PC-9 (cell line): ENCODE measurements at places on chromosomes 2 and 18. TPM values are rescaled to one million over a fixed set of nuclear protein-coding genes. Genes with fewer than 3 reads are reported as not detected.

Gene INHBB
- total RNA-seq = 50.0 and 57.5 TPM in 2 replicates

Gene UPP2
- total RNA-seq = not detected in 2 replicates

Gene CD226
- total RNA-seq = 0.13 TPM in 2 replicates

Gene COBLL1
- 6.6 and 8.0 TPM in 2 replicates for total RNA-seq

Gene PMS1
- 18.6 and 20.0 TPM in 2 replicates for total RNA-seq

GRCh38 chr2:105977212-105977611, 216.9 kb downstream of the UXS1 start:
- DNase-seq = no peak

GRCh38 chr2:216418981-216419380, 6.7 kb downstream of the SMARCAL1 start:
- no peak for DNase-seq

DNA sequence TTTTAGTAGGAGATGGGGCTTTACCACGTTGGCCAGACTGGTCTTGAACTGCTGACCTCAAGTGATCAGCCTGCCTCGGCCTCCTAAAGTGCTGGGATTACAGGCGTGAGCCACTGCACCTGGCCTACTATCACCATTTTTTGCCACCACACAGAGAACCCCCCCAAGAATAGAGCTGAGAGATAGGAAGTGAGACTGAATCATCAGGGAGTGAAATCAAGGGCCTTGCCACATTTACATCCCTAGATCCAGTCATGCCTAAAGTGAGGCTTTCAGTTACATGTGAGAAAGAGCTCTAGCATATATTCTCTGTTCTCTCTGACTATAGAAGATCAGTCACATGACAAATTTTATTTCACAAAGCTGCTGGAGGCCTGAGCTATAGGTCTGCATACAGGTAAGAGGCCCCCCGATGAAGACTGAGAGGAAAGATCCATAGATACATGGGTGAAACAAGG, 28.0 kb upstream of the KCMF1 start:
- DNase-seq = no peak

- DNase-seq = no peak
Observed at GRCh38 chr2:28096421-28096820, 205.9 kb downstream of the BABAM2 start.

- DNase-seq = no peak
Observed at GRCh38 chr2:194854941-194855340, 802.1 kb upstream of the SLC39A10 start.

- DNase-seq = no peak
Observed at GRCh38 chr2:180222644-180223043, 215.5 kb upstream of the CWC22 start.

- DNase-seq = no peak
Observed at GRCh38 chr2:133624551-133624950, 56.3 kb upstream of the NCKAP5 start.

GRCh38 chr2:10282611-10283105, 20.0 kb upstream of the HPCAL1 start:
- peak; percentile 46 for DNase-seq

Gene C2orf78
- total RNA-seq = not detected in 2 replicates

Gene SRD5A2
- total RNA-seq = not detected in 2 replicates

DNA sequence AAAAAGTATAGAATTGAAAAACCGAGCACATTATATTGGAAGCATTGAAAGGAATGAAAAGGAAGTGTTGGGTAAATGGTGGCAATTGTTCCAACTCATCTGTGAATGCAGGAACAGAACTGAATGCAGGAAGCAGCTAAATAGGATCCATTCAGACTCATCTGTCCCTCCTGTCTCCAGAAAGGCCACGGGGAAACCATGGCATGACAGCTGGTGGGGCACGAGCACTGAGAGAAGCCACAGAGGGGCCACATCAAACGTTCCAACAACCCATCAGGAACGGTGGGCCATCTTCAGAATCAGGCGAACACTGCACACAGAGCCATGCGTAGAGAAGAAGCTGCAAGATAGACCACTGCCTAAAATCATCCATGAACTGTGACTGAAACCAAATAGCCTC, 138.5 kb upstream of the SLC35G4 start:
- no peak for DNase-seq

GRCh38 chr2:74566076-74566753, 11.7 kb downstream of the DOK1 start:
- DNase-seq = no peak

Gene TP53I3
- total RNA-seq = 21.4 and 22.9 TPM in 2 replicates

- DNase-seq = no peak
Observed at GRCh38 chr18:40878371-40878770, 1076.7 kb upstream of the PIK3C3 start.

DNA sequence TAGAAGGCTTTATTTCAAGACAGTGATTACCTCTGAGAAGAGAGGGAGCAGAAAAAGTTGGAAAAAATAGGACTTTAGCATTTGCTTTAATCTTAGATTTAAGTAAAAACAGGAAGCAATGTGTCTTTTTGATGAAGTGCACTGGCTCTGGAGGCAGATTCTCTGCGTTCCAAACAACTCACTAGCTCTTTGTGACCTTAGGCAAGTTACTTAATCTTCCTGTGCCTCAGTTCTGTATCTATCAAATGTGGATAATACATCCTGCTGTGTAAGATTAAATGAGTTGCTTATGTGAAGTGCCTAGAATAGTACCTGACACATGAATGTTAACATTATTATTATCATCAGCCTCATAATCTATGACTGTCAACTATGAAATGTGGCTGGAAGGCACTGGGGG, 42.3 kb downstream of the RPRD1A start:
- no peak for DNase-seq

Gene ERFE
- 9.7 and 18.3 TPM in 2 replicates for total RNA-seq

Gene CDC42EP3
- 41.6 and 54.1 TPM in 2 replicates for total RNA-seq

GRCh38 chr18:36610258-36610657, 218.5 kb downstream of the TPGS2 start:
- DNase-seq = no peak

- DNase-seq = no peak
Observed at GRCh38 chr2:62319070-62319469, 123.2 kb downstream of the B3GNT2 start.

DNA sequence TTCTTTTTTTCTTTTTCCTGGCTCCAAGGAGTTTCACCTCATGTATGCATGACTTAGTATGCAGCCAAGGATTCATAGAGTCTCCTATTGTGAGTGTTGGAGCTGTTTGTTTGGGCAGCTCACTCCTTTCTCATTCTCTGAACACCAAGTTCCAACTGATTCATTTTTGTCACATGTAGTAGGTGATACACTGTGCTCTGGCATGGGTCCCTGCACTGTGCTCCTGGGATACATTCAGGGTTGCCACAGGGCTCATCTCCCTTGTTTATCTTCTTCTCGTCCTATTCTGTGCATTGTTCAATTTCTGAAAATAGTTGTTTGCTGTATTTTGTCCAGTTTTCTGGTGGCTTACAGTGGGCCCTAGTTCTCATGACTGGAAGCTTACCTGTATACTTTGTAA, 96.8 kb downstream of the ZNF407 start:
- DNase-seq = no peak

DNA sequence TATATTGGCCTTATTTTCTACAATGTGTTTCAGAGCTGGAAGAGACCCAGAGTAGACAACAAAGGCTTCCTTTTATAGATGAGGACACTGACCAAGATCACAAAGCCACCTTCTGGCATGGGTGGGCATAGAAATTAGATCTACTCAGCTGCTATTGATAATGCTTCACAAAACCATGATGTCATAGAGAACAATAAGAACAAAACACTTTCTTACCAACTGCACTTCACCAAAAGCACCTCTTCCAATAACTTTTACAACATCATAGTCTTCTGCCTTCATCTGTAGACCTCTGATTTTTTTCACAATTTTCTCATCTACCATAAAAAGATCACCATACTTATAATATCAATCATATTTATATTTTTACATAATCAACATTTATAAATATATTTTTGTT, 58.1 kb downstream of the ROCK2 start:
- no peak for DNase-seq

DNA sequence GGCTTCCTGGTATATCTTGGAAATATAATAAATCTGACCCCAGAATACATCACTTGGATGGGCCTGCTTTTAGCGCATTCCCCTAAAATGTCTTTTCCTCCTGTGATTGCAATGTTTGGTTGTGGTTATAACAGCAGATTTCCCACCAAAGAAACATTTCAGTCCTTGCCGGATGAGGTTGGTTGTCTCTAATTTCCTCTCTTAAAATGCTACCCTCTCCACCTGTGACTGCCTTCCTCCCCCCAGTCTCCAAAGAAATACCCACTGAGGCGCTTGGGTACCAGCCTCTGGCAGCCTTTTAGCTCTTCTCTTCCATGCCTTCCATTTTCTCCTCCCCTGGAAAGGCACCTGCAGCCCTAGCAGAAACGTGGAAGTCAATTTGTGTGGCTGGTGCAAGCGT, 102.1 kb upstream of the SIX3 start:
- no peak for DNase-seq

Gene RFTN2
- not detected in 2 replicates for total RNA-seq

Gene HRH4
- 0.18 TPM in 1 of 2 replicates, not detected in the other for total RNA-seq

GRCh38 chr18:47635416-47635815, 295.0 kb downstream of the SMAD2 start:
- no peak for DNase-seq

Gene TLX2
- 3.1 and 3.8 TPM in 2 replicates for total RNA-seq

GRCh38 chr2:16962505-16962904, 296.9 kb upstream of the CYRIA start:
- DNase-seq = no peak

Gene ZSWIM2
- total RNA-seq = not detected in 2 replicates

GRCh38 chr18:68148863-68149262, 566.0 kb downstream of the TMX3 start:
- DNase-seq = no peak

- no peak for DNase-seq
Observed at GRCh38 chr18:62126737-62127136, 60.1 kb downstream of the PIGN start.

DNA sequence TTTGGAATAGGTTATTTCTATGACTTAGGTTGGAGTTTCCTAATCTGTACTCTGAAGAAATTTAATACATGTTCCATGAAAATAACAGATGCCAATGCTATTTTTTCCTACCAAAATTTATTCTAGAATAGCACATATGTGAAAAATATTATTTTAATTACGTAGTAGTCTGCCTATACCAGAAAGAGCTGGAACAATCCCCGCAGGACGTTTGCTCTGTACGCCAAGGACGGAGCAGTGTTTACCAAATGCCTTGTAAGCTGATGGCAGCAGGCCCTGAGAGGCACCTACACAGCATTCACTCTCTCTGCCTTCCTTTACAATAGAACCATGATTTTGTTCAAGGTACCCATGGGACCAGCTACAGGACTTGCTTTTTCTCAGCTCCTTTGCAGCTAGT, 16.8 kb upstream of the SLC1A4 start:
- no peak for DNase-seq

DNA sequence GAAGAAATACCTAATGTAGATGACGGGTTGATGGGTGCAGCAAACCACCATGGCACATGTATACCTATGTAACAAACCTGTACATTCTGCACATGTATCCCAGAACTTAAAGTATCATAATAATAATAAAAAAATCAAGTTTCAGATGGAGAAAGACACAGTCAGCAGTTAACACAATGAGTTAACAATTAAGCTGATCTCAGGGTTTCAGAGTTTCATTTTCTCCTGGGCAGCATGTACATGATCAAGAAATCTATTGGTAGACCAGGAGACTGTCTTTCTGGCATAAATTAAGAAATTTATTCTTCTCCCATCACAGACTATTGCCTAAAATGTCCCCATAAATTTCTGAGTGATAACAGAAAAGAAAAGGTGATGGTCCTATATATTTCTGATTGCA, 155.3 kb downstream of the RAD51AP2 start:
- no peak for DNase-seq

DNA sequence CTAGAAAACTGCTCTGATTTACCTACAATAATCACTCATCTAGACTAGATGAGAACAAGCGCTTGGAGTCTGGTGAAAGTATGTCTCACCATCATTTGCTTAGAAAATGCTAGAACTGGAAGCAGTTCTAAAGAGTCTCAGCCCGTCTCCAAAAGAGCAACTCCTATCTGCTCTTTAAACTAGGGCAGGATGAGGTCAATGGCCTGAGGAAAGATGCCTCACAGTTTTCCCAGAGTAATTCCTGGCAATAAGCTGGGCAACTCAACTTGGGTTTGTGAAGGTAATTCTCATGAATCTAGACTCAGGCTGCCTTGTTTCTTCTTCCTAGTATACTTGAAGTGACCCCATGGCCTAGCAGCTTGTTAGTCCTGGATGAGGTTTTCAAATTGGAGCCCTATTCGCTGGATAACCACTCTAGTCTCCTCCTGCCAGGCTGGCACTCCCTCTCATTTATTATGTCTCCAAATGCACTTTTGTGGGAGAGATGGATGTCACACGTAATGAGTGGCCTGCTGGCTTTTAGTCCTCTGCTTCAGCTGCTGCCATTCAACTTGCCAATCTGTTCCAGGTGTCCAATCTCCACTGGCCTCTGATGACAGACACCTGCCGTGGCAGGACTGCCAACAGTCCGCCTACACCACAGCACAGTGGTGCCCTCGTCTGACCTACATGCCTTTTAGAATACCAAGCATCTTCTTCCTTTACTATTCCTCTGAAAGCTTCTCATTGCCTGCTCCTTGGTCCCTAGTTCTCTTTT, 80.9 kb downstream of the CABYR start:
- no peak for DNase-seq

DNA sequence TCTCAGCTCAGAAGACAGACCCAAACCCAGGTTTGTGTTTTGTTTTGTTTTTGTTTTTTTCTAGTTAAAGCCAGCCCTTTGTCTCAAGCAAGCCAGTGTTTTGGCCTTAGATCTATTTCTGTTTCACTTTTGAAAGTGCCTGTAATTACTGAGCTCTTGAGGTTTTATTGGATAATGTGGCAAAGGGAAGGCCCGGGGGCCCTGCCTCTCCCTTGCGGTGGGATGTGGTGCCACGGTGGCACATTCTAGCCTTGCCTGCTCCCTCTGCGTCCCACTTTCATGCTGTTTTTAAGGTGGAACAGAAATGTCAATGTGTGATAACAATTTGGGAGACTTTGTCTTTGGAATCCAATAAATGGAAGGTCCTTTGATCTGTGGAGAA, 2.5 kb downstream of the HPCAL1 start:
- peak; percentile 34 for DNase-seq

DNA sequence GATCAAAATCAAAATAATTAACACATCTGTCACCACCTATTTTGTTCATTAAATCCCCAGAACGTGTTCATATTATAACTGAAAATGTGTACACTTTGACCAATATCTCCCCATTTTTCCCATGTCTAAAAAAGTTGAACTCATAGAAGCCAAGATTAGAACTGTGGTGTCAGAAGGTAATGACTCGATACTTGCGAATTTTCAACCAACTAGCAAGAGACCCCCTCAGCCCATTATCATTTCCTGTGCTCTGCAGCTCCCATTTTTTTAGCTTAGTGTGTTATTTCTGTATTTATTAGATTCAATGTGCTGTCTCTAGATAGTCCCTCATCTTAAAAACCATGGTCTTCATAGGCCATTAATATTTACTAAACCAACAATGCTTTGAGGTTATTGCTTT, 248.7 kb upstream of the PIK3C3 start:
- DNase-seq = no peak

Gene IL1RN
- total RNA-seq = 5.0 and 8.4 TPM in 2 replicates
